ENCODE measurements at places on chromosomes 12 and 14.

GRCh38 chr12:65952737-65953209 is 128.5 kb downstream of the HMGA2 start:
- DNase-seq, result no peak

GRCh38 chr12:108345716-108346633 is 6.9 kb upstream of the CMKLR1 start:
- DNase-seq, result no peak

- DNase-seq, result no peak
Observed at GRCh38 chr14:54444681-54445080, 3.5 kb upstream of the CNIH1 start.

DNA sequence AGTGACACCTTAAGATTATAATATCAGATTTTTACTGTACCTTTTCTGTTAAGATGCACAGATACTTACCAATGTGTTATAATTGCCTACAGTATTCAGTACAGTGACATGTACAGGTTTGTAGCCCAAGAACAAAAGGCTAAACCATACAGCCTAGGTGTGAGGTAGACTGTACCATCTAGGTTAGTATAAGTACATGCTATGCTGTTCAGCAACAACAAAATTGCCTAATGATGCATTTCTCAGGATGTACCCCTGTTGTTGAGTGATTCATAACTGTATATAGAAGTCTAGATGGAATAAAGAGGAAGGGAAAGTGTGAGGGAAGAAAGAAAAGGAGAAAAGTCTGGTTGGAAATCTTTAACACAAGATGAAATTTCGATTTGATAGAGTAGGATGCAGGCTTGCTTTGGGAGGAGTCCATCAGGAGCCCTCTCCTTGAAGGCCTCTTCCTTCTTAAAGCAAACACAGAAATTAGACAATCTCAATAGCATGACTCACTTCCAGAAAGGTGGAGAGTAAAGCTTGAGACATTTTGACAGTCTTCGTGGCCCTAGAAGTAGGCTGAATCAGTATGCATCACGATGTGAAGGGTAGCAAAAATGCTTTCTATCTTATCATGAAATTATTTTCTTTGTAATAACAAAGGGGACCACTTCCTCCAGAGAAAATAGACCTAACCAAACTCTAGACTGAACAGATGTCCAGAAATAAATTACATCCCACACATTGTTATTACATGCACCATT is 191.5 kb downstream of the SYT1 start:
- no peak for DNase-seq

- DNase-seq, result no peak
Observed at GRCh38 chr12:123634142-123634561, 523 bp downstream of the GTF2H3 start.

- peak; percentile 60 for DNase-seq
Observed at GRCh38 chr12:1811281-1811947, 9.0 kb upstream of the LRTM2 start.

GRCh38 chr14:86296173-86296572 is 766.2 kb downstream of the FLRT2 start:
- no peak for DNase-seq

DNA sequence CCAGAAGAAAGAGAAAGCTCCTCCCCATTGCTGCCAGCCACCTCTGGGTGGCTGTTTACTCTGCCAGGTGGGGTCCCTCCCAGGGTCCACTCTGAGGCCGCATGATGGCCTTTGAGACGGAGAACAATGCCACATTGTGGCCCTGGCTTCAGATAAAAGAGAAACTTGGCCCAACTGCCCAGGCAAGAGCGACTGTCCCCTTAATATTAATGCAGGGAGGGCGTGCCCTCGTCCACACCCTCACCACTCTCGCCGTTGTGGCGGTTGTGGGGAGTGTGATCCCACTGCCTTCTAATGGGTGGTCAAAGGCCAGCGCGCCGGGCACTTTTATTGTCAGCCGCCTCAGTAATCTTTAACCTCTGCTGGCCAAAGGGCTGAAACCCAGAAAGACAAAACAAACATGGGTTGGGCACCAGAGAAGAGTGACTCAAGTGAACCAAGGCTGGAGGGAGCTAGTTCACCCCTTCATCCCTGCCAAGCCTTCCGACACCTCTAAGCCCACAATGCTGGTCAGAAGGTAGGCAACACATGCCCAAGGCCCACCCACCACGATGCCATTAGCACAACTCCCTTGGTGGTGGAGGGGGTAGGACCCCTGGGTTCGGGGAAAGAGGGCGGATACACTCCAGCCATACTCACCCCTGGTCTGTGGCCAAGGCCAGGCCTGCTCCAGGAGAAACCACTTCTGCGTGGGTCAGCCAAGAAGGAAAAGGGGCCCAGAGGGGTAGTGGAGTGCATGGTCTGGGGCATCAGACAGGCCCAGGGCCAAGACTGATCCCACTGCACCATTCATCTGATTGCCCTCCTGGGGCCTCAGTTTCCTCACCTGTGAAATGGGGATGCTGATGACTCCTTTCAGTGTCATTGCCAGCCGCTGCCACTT is 44.5 kb upstream of the BCL11B start:
- no peak for DNase-seq
